DMS 273 treated with DMSO at 0.1 percent for 48 hours (cell line): ENCODE measurements at places on chromosomes 1 and 21.

GRCh38 chr1:23366146-23366545 lies 3.5 kb downstream of the ZNF436 start:
- no peak for DNase-seq

- no peak for DNase-seq
These were observed 1.7 kb downstream of the KHDC4 start for GRCh38 chr1:155932487-155932886.

DNA sequence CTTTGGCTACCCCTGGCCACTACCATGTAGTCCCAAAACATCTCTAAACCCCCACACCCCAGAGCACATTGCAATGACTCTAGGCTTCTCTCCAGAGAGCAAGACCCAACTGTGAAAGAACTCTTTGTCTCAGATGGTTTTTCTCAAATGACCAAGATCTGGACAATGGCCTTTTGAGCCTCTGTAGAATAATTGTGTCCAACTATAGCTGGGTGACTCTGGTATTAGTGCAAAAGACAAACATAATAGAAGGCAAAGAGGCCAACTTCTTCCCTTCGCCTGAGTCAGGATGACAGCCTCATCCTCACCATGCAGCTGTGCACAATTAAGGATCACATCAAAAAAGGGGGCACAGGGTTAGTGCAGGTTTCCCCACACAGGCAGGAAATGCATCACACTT lies 139.6 kb downstream of the BRINP2 start:
- no peak for DNase-seq

DNA sequence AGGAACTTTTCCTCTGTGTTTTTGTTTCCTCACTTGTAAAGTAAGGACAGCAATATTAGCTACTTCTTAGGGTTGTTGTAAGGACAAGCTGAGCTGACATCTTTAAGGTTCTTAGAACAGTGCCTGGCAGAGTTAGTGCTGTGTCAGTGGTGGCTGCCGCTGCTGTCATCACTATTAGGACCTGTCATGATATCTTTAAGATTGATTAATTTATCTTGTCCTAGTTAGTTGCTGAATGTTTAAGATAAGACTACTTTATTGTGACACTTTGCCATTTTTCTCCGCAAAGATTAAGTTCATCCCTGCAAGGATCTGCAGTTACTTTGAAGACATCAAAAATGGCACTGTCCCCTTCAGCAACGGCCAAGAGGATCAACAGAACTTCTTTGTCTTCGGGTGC lies 40.1 kb upstream of the GPR88 start:
- no peak for DNase-seq

DNA sequence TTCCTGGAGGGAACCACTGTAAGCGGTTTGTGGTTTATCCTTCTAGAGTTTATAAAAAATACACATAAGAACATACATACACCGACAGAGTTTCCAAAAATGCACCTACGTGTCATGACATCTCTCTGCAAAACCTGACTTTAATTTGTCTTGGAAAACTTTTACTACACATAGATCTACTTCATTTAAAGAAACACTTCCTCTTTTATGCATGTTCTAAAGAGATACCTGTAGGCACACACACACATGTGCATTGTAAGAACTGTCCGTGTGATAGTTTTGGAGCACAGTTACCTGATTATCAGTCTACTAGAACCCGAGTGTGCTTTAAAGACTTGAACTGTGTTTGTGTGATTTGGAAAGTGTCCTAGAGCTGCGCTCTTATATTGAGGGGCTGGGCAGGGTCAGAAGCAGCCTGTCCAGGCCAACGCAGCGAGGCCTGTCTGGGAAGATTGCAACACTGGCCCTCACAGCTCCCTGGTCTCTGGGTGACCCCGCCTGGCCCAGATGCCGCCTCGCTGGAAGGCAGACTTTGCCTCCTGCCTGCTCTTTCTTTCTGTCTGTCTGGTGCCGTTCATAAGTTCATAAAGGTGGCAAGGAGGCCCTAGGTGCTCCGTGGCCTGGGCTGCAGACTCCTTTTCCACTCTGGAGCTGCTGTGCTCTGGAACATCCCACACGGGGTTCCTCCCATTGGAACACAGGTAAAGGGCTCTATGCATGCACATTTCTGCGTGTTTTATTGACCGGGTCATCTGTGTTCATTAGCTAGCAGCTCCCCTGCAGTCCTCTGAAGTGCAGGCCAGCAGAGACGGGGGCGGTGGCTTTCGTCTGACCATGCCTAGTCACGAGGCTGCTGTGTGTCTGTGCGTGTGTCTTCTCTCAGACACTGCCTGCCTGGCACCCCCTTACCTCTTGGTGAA lies 46.3 kb downstream of the AGPAT3 start:
- no peak for DNase-seq

DNA sequence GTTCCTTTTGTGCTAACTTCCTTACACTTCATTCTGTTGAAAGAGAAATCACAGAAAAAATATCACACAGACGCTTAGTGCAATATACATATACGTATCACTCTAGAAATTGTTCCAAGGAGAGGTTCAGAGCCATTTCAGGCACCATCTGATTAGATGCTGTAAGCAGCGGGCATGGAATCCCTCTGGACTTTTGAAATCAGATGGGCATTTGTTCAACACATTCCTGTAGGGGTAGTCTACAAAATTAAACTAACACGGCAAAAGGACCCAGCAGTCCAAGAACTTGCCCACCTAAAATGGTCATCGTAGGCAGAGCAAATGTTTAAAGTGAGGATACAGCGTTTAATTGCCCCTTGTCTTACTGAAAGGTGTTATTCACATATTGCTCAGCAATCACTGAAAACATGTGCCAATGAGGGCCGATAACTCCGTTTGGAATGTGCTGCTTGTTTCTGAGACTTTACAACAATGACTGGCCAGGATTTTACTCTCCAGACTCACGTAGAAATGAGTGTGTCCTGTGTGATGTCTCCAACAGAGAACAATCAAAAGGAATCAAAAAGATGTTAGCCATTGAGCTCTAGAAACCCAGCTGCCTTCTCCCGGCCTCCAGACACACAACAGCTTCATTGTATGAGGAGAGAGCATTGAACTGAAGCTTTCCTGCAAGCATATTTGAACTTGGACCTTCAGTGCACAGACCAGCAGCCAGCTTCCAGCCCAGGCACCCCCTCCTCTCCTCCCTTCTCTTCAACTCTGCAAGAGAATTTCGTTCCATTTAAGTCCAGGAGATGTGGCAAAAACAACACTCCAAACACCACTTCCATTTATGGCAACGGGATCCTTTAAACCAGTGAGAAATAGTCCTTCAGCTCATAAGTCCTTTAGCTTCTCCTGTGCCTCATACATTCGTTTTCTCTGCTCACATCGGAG lies 32.1 kb upstream of the ADORA3 start:
- DNase-seq: no peak

DNA sequence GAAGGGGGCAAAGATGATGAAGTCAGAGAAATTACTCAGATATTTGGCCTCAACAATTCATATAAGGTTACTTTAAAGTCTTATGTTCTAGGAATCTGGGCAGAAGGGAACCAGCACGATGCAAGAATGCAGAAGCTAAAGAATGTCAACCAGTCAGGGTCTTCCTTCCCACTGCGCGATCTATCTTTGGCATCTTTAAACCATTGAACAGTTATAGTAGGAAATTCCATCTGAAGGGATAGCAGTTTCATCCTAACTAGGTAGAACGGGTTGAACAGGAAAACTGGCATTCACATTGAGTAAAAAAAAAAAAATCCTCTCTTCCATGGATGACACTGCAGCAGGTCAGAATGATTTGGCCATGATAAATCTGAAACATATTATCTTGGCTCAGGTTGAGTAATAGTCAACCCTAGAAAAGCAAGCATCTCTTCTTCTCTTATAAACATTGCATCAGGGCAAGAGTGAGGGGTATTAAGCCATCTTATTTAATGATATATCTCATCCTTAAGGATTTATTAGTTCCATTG lies 6.3 kb downstream of the CRCT1 start:
- DNase-seq: no peak

DNA sequence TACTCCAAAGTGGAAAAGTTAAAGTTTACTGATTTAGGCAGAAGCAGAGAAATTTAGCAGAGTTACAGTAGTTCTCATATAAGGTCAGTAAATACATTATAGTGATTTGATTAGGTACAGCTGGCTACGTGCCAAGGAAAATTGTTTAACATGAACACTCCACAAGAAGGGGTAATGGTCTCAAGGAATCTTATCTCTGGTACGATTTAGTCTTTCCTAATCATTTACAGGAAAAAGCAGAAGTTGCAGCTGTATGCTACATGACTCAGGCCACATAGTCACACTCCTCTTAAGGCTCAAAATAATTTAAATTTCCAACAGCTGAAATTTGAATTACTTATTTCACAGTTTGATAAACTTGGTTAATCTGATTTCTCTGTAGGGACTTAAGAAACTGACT lies 36.9 kb upstream of the OR2B11 start:
- DNase-seq: no peak
